ENCODE measurements at places on chromosomes 12 and 14.

DNA sequence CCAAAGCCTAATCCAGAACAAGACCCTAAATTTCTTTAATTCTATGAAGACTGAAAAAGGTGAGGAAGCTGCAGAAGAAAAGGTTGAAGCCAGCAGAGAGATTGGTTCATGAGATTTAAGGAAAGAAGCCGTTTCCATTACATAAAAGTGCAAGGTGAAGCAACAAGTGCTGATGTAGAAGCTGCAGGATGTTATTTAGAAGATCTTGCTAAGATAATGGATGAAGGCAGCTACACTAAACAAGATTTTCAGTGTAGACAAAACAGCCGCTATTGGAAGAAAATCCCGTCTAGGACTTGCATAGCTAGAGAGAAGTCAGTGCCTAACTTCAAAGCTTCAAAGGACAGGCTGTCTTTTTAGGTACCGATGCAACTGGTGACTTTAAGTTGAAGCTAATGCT, 65.4 kb upstream of the AMIGO2 start:
- DNase-seq = no peak

DNA sequence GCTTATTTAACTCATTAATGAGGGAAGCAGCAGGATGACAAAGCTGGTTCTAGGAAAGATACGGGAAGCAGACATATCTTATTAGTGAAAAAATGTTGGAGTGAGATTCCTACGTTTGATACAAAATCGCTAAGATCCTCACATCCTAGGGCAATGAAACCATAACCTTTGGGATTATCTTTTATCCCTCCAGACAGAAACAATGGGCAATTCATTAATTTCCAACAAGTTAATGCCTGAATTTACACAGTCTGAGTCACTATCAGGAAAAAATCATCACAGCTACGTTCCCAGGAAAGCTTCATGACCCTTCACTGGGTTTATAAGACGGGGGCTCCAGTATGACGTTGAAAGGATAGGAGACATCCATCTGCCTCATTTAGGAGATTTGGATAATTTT, 45.0 kb downstream of the SLC24A4 start:
- no peak for DNase-seq

DNA sequence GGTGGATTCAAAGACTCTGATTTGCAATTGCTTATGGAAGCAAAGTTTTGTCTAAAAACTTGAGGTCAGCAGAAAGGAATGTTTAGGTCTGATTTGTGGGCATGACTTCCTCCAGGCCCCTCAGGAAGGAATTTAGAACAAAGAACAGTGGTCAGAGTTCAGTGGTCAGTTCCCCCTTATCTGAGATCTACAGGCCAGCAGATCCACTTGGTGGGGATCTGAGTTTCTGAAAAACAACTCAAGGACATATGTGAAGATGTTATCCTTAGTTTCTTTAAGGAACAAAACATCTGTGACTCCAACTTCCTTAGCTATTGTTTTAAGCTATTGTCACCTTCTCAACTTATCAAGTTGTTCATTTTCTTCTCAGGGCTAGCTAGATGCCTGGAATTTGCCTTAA, 28.0 kb upstream of the NAA30 start:
- DNase-seq = no peak

DNA sequence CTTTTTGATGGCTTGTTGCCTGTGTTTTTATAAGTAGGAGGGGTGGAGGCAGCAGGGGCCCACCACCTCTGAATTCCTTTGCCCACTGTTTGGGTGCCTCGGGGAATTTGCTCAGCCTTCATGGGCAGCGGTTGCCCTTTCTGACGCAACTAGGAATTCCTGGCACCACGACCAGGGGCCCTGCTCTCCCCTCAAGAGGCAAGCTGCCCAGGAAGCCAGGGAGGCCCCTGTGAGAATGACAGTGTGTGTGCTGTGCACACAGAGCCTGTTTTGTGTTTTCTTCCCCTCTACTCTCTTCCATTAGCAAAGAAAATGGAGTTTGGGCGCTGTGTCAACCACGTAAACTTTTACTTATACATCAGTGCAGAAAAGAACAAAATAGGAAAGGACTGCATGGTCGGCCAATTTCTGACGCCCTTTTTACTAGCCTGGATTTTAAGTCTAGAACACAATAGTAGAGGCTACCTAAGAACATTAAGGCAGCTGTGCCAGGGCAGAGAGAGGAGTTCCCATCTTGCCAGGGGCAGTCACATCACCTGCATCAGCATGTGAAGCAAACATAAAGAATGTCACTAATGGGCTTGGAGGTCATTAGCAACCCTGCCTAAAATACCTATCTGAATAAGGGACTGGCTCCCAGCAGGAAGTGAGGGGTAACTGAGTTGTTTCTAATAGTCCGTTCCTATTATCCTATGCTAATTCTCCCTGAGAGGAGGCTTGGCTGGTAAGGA, 17.9 kb upstream of the PTGR2 start:
- no peak for DNase-seq

GRCh38 chr12:131053567-131053966, 99.9 kb downstream of the ADGRD1 start:
- DNase-seq = no peak

DNA sequence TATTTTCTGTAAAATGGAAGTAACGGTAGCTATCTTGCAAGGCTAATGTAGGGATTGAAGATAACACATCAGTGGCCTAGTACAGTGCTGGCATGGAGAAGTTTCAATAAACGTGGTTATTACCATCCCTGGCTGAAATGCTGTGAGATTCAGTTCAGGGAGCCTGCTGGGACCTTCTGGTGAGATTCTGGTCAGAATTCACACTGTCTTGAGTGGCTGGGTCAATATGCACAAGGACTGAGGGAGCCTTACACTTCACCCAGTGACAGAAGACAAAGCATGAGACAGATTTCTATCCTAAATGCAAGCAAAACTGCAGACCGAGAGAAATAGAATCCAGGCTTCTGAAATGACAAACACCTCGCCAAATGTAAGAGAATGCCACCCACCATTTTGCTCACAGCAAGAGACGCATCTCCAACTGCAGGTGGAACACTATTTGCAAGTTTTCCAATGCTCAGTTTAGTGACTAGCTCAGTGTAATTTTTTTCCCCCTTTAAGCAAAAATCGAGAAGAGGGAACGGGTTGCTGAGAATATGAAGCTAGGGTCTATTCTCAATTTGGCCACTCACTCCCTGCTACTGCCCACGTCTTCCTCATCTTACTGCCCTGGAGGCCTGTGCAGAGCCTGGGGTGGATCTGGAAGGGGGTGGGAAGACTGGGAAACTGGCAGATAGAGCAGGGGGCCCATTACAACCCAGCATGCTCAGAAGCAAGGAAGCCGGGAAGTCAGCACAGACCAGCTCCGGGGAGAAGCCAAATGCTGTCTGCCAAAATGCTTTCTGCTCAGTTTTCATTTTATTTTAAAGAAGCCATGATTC, 201.3 kb downstream of the TTC7B start:
- DNase-seq = no peak

DNA sequence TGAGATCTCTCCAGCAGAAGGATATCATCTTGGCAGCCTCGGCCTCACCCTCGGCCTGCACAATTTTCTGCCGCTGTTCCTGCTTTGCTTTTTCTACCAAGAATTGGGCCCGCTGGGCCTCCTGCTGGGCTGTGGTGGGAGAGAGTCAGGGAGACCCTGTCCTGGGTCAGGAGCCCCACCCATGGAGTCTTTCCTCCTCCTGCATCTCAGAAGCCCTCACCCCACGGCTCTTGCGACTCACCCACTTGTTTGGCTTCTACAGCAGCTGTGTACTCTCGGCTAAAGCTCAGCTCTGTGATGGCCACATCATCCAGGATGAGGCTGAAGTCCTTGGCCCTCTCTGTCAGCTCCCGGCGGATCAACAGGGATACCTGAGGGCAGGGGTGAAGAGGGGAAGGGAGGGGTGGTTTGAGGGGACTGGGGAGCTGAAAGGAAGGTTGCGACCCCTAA, 2.8 kb downstream of the PHB2 start:
- DNase-seq = no peak

DNA sequence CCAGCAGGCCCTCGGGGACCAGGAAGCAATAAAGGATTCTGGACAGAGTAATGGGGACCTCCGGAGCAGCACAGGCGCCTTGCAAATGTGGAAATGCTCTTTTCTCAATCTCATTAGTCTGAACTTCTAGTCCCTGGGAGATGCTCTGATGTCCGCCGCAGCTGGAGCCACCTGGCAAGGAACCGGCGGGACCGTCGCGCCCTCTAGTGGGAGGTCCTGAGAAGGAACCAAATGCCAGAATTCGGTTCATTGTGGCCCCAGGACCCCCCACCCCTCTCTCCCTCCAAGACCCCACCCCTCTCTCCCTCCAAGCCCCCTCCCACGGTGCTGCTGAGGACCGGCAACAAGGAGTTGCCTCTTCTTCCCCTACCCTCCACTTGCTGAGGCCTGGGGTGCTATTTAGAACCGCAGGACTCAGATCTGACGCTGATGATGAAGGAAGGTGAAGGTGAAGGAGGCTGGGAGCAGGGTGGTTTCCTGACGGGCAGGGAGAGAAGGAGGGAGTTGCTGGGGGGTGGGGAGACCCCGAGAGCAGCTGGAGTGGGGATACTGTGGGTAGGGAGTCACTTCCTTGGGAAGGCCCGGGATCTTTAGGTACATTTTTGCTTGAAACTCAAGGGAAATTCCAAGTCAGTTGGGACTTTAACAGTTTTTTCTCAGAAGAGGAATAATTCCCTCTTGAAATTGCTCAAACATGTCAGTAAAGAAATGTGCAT, 42.5 kb downstream of the SMIM41 start:
- DNase-seq = peak; percentile 35

- peak; percentile 68 for DNase-seq
Measured at GRCh38 chr12:96177013-96177412, 17.2 kb upstream of the ELK3 start.

DNA sequence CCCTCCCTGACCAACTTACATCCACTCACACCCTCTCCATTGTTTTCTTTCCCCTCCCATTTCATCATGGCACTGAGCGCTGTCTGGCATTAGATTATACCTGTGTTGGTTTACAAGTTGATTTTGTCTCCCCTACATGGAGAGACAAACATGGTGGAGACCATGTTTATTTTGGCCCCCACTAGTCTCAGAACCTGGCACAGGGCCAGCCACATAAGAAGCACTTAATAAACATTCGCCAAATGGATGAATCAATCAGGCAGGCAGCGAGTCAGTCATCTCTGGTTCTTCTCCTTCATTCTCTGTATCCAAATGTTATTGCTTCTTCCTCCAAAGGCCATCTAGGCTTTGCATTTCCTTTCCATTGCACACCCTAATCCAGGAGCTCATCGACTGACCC, 177.4 kb downstream of the DPF3 start:
- DNase-seq = no peak

- DNase-seq = no peak
Measured at GRCh38 chr12:46218322-46219095, 50.3 kb downstream of the SLC38A1 start.

DNA sequence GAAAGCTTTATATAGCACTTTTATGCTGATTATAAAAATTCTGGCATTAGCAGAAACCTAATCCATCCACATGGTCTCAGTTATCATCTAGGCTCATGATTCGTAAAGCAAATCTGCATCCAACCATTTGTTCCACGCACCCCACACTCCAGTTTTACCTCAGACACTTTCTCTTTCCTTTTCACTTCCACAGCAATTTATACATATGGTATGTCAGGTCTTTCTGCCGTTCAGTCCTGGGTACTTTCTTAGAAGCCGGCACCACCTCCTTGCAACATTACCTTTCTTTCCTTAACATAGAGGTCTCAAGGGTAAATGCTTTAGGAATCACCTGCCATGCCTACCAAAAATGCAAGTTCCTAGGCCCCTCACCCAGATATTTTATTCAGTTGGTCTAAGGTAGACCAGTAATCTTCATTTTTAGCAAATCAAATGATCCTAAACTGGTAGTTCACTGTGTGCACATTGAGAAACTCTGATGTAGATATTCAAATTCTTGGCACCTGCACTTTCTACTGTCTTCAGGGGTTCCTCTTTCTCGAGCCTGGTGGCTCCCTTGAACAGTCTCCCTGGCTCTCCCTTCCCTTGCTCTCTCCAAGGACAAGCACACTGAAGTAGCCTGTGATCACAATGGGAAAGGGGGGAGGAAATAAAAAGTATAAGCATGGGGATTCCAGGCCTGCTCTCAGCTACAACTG, 2.8 kb upstream of the KRAS start:
- DNase-seq = no peak

DNA sequence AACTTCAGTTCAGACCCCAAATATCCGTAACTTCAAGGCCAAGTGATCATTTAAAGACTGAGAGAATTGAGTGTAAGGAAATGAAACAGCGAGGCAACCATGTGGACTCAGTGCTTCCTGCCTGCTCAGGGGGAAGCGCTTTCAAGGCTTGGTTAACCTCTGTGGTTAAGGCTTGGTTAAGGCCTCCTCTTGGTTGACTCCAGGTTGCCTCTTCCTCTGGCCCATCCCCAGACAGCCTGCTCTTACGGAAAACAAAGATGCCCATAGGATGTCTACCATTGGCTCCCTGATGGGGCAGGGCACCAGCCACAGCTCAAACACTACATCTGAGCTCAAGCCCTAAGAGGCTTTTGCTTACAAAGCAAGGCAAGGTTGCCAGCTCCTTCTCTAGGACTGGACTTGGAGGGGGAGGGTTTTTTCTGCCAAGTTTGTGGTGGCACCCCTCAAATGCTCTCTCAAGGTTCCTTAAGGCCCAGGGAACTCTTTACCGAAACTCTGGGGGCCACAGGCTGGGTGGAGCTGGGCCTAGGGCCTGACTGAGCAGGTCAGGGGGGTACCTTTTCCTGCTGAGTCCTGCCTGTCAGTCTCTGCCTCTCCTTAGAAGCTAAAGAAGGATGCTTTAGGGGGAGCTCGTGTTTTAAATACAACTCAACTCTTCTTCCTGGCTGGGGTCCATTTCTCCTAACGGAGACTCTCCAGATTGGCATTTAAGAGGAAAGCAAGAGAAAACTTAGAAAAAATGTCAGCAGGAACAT, 13.7 kb downstream of the COL2A1 start:
- peak; percentile 44 for DNase-seq

GRCh38 chr12:116406529-116406928, 129.0 kb upstream of the MED13L start:
- DNase-seq = no peak

DNA sequence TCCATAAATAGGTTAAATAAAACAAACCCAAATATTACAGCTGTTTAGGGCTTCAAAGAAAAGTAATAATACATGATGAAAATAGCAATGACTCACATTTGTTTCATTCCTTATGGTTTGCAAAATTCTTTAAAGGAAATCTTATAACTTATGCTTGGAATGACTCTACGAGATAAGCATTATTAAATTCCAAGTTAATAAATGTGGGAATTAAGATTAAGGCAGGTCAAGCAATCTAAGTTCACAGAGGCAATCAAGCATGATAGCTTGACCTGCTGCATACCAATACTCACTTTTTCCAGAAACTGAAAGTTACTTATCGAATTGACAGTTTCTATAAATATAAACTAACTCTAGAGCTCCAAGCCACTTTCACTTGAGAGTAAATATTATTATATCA, 1002.9 kb upstream of the SEL1L start:
- DNase-seq = no peak

DNA sequence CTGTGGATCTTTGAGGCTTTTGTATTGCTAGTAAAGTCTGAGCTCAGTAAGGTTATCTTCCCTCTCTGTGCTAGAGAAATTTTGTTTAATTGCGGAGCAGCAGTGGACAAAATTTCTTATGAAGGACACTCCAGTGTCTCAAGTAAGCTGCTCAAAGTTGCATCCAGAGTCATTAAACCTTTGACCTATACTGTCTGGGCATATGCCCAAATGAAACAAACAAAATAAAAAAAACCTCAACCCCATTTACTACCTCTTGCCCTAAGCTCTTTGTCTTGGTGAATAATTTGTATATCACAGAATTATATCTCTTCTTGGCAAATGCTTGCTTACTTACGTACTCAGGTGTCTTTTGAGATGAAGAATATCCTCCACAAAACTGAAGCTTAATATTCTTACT, 465.2 kb downstream of the SOX5 start:
- DNase-seq = no peak
